Fibroblast of skin of scalp (primary cell): ENCODE measurements at places on chromosomes 4 and X.

DNA sequence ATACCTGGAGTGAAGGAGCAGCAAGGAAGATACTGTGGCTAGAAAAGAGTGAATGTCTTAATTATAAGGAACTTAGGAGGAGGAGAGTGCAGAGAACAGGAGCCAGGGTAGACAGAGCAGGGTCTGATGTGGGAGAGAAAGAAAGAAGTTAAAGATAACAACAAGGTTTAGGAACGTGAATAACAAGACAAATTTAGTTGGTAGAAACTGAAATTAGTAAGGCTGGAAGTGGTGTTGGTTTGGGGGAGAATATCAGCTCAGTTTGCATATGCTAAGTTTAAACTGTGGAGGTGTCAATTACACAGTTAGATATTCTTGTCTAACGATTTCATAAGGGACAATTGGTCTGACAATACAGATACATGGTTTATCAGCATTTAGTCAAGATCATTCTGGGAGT lies 1123.7 kb upstream of the PABPC4L start:
- DNase-seq = no peak

DNA sequence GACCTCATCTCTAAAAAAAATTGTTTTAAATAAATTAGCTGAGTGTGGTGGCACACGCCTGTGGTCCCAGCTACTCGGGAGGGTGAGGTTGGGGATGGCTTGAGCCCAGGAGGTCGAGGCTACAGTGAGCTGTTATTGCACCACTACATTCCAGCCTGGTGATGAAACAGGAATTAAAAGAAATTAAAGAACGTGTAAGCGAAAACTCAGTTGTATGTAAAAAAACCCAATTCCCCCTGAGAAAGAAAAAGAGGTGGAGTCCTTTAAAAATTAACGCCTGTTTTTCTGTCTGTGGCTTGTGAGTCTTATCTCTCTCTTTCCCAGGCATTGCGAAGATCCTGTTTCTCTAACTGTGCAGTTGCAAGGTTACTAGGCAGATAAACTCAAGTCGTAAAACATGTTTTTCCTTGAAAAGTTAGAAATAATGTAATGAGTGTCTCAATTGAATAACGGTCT lies 22.1 kb downstream of the EPGN start:
- peak; percentile 6 for DNase-seq

GRCh38 chr4:85769009-85769408 lies 294.1 kb downstream of the ARHGAP24 start:
- no peak for DNase-seq

DNA sequence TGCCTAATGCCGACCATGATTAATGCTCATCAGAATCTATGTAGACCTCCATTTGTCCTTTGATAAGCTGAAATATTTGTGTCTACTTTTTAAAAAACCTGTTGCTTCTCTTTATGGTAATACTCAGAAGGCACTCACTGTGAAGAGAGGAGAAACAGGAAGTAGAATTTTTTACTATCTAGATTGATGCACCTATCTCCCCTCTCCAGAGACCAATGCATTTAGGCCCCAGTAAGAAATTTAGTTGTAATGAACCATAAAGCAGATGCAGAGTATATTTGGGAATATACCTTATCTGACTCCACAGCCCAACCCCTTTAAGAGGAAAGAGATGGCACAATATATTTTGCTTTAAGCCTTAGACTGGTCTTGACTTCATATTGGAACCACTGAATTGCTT lies 11.1 kb downstream of the TBL1X start:
- no peak for DNase-seq

GRCh38 chr4:124768596-124769365 lies 56.2 kb upstream of the ANKRD50 start:
- no peak for DNase-seq

DNA sequence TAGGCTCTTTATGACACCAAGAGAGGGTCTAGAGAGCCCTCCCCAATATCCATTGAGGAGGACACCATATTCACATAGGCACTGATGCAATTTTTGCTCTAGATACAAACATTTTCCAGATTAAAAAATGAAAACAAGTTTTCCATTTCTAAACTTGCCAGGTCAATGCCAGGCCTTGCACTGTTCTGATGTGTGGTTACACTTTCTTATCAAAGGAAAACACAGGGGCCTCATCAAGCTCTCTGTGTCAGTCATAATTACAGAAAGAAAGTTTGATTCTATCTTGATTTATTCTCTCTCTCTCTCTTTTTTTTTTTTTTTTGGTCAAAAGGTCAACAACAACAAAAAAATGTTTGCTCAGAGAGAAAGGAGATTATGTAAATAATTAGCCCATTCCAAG lies 80.2 kb upstream of the ACSL4 start:
- no peak for DNase-seq
